ENCODE measurements at places on chromosomes 2 and 18. TPM values are rescaled to one million over a fixed set of nuclear protein-coding genes. Genes with fewer than 3 reads are reported as not detected.

DNA sequence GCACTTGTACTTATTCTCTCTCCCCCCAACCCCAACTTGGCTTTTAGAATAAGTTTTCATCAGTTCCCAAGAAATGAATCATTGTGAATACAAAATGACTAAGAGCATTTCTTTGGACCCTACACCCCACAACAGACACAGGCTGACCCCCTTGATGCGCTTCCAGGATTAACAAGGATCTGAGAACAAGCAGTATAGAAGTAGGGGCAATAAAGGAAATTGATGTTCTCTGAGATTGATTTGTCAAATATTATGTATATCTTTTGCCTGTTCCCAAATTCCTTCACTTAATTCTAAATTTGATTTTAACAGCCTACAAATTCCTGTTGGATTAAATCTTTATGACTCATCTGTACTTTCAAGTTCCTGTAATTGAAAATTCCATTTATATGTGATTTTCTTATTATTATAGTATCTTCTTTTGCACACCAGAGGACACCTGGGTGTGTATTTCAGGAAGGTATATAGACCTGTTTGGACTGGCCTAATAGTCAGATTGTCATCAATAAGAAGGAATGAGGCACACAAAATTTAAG is 10.2 kb upstream of the PTPN4 start:
- H3K27ac ChIP-seq, result no peak overlapping the region
- no peak for DNase-seq
- H3K27me3 ChIP-seq, result peaks cover 56% of the 10 kb centered on the region
- no peak overlapping the region for H3K4me3 ChIP-seq
- H3K36me3 ChIP-seq, result no peaks in the 10 kb centered on the region
- no peaks in the 10 kb centered on the region for H3K4me1 ChIP-seq

DNA sequence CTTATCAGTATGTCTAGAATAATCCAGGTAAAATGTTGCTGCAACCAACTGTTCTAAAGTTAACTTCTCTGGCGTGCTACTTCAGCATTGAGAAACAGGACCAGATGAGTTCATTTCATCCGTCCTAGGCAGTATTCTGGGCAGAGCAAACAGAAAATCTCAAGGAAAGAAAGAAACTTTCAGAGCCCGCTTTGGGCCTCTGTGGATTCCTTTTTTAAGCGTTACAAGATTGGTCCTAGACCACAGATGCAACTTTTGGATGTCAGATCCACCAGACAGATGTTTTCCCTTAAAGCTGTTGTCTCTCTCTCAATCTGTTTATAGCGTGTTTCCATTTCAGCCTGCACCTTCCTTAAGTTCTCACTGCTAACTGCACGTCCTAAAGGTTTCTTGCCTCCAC is 75.0 kb downstream of the BCL2 start:
- H3K4me1 ChIP-seq, result peaks cover 11% of the 10 kb centered on the region
- no peak overlapping the region for H3K4me3 ChIP-seq
- H3K27ac ChIP-seq, result no peak overlapping the region
- no peaks in the 10 kb centered on the region for H3K27me3 ChIP-seq

DNA sequence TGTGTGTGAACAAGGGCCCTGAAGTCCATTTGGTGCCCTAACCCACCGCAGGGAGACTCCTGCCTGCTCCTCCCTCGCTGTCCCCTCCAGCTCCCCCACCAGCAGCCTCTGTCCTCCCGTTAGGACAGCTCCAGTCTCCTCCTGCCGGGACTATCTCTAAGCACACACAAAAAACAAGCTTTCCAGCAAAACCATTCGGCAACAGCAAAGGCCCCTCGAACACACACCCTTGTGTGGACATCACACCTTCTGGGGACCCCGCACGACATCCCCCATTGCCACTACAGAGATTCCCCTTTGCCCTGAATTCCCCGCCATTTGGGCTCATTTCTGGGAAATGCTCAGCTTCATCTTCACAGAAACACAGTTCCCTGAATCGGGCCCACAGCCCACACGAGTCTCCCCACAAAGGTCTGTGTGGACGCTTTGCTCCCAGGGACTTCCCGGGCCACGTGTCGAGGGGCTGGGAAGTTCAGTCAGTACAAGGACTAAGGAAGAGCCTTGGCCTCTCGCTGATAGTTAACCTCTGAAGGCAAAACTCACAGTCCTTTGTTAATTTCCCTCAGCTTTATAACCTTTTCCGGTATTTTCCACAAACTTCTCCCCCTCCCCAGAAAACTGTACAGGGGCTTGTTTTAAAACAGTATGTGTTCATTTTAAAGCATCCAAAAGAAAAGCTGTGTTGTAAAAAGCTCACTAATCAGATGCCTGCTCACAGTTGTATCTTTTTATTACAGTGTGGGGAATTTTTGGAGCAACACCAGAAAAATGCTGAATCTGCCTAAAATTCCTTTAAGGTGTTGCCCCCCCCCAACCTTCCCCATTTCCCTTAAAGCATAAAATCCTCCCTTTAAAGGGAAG is 25.9 kb downstream of the SMAD7 start:
- H3K36me3 ChIP-seq, result peaks cover 10% of the 10 kb centered on the region
- H3K4me1 ChIP-seq, result peaks cover 97% of the 10 kb centered on the region
- peak overlapping the region; percentile 57 for H3K4me3 ChIP-seq
- H3K27me3 ChIP-seq, result no peaks in the 10 kb centered on the region

GRCh38 chr18:10748641-10749040 is 222.8 kb downstream of the NAPG start:
- peaks cover 11% of the 10 kb centered on the region for H3K4me1 ChIP-seq
- no peaks in the 10 kb centered on the region for H3K36me3 ChIP-seq
- no peak overlapping the region for H3K27ac ChIP-seq

DNA sequence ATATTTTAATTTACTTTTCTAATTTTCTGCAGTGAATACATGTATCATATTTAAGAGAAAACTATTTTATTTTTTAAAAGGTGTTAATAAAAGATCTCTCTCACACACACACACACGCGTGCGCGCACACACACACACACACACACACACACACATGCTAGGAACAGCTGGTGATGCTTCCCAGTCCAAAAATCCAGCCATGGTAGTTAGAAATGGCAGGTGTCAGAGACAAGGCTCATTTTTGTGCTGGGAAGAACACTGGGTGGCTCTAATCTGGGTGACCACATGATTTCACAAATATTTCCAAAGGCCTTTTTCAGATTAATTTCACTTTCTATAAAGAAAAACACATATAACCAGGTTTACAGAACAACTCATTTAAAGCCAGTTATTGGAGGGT is 104.5 kb upstream of the NCK2 start:
- H3K4me1 ChIP-seq, result no peaks in the 10 kb centered on the region
- H3K27ac ChIP-seq, result no peak overlapping the region
- no peaks in the 10 kb centered on the region for H3K36me3 ChIP-seq
- peaks cover 26% of the 10 kb centered on the region for H3K27me3 ChIP-seq
- no peak overlapping the region for H3K4me3 ChIP-seq
- no peak for DNase-seq

DNA sequence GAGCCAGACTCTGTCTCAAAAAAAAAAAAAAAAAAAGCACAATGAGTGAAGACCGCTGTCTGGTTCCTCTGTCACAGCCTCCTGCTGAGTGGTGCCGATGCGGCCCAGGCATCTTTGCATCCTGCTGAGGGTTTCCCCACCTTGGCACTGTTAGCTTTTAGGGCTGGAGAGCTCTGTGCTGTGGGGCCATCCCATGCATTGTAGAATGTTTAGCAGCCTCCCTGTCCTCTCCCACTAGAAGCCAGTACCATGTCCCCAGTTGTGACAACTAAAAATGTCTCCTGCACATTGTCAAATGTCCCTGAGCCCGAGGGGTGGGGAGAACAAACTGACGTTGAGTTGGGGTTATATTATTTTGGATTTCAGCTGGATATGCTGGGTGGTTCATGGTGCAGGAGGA is 7.9 kb upstream of the COLEC11 start:
- H3K4me3 ChIP-seq, result no peak overlapping the region
- no peaks in the 10 kb centered on the region for H3K27me3 ChIP-seq
- H3K36me3 ChIP-seq, result peaks cover 18% of the 10 kb centered on the region
- H3K27ac ChIP-seq, result peak overlapping the region; percentile 34
- no peaks in the 10 kb centered on the region for H3K4me1 ChIP-seq
- DNase-seq, result no peak

DNA sequence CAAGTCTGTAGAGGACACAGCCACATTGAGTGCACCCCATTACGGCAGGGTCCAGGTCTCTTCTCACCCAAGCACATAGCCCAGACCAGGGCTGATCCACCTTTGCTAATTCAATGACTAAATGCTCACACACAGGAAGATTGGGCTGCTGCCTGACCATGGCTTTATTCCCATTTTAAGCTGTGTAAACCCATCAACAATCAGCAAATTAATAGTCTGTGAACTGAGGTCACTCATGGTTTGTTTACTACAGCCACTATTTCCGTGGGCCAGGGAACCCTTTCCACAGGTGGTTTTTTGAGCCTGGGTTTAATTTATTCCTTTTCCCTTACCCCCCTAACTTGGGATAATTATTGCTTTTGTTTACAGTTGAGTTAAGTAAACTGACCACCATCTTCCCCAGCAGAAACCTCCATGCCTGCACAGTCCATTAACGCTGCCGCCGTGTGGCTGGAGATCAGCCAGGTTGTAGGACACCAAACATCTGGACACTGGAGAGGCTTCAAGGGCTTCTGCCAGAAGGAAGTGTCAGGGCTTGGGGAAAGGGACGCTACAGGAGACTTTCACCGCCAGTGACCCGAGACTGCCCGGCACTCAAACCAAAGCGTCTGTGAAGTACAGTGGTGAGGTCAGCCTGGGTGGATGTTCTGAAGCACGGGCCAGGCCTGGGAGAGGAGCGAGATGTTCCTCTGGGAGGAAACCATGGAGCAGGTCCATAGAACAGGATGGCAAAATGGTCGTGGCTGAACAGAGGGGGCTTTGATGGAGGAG is 282.9 kb downstream of the DYSF start:
- DNase-seq, result no peak
- peak overlapping the region; percentile 5 for H3K27ac ChIP-seq
- H3K36me3 ChIP-seq, result peaks cover 8% of the 10 kb centered on the region

DNA sequence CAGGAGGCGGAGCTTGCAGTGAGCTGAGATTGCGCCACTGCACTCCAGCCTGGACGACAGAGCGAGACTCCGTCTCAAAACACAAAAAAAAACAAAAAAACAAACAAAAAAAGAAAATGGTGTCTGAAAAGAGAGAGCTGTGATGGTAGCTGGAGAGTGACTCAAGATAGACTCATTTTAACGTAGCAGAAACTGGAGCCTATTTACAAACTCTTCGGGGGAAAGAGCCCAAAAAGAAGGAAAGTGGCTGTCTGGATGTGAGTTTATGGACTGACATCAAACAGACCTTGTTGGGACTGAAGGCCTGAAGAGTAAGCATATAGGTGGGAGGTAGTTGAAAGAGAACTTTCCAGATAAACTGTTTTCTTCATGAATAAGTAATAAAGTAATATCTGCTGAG is 51.8 kb downstream of the LIMS1 start:
- no peak overlapping the region for H3K27ac ChIP-seq
- no peak overlapping the region for H3K4me3 ChIP-seq
- H3K4me1 ChIP-seq, result peaks cover 23% of the 10 kb centered on the region
- no peaks in the 10 kb centered on the region for H3K36me3 ChIP-seq

DNA sequence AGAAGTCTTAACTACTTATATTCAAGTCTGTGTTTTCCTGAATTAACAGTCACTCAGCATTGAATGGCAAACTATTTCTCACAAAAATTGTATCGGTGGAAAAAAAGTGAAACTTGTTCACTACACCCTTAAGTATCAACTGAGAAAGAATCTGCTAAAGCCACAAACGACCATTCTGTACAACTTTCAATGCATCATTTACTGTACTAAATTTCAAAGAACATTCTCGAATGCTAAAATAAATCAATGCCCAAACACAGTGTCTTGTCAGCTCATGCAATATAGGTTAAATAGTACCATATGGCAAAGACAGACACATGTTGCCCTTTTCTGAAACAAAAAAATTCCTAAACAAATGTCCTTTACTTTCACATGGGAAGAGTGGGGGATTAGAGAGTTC is 9.0 kb downstream of the ZNF516 start:
- H3K27ac ChIP-seq, result peak overlapping the region; percentile 81
- no peak for DNase-seq
- H3K36me3 ChIP-seq, result peaks cover 7% of the 10 kb centered on the region
- no peak overlapping the region for H3K4me3 ChIP-seq
- H3K27me3 ChIP-seq, result no peaks in the 10 kb centered on the region

DNA sequence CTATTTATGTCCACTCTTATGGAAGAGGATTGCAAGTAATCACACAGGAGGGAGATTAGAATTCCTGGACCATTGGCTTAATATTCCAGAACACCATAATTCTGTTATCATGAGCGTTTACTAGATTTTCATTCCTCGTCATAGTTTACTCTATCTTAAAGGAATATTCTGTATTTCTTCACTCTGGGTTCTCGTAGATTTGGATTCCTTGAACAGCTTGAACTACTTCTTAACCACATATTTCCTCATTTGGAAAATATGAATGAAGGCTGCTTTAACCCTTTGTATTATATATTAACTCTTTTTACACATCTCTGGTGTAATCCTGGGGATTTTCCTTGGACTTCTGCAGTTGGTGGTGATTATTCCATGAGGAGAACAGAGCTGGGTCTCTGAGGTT is 46.3 kb upstream of the CCBE1 start:
- H3K27me3 ChIP-seq, result peaks cover 6% of the 10 kb centered on the region
- no peak for DNase-seq

DNA sequence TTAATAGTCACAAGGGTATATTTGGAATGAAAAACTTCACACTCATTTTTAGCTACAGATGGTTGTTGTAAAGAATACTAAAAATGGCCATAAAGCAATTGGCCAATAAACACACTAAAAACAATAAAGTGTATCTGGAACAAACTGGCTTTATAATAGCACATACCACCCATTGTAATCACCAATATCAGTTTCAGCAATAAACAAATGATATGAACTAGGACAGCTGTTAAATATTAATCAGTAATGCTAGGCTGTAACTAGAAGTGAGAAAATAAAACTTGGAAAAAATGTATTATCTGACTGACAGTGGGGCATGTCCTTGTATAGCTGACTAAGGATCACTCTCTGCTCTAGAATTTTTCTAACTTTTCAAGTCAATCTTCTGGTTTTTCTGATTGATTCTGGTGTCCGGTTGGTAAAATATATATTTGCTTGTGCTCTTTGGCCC is 312.5 kb downstream of the RND3 start:
- H3K36me3 ChIP-seq, result no peaks in the 10 kb centered on the region
- no peak overlapping the region for H3K27ac ChIP-seq
- no peak overlapping the region for H3K4me3 ChIP-seq
- no peaks in the 10 kb centered on the region for H3K27me3 ChIP-seq
- no peak for DNase-seq

DNA sequence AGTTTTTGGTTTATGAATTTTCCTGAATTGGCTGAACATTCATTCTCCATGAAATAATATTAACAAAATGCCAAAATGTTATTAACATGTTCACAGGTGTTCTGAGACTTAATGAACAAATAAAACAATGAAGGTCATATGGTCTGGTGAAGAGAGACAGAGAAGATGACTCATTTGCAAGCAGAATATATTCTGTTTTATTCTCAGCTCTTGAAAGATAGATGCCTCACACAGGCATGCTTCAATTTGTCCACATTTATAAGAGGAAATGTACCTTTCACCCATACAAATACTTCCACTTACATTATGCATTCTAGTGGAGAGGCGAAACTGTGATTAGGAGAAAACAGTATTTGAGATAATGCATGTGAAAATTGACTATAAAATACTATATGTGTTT is 75.4 kb upstream of the PGAP1 start:
- no peaks in the 10 kb centered on the region for H3K27me3 ChIP-seq
- no peaks in the 10 kb centered on the region for H3K36me3 ChIP-seq
- DNase-seq, result no peak
- H3K27ac ChIP-seq, result no peak overlapping the region

ANKRD30B gene
- total RNA-seq, result not detected

CPLX4 gene
- not detected for total RNA-seq

ERFE gene
- 0.85 TPM for total RNA-seq

SOX11 gene
- 46.2 TPM for total RNA-seq

RAX gene
- not detected for total RNA-seq

All from mesothelial cell of epicardium (in vitro differentiated cells).